CD8-positive, alpha-beta memory T cell (primary cell): ENCODE measurements at places on chromosomes 16 and 17.

- DNase-seq = no peak
These were observed 258.6 kb downstream of the SNX29 start for GRCh38 chr16:12235110-12235509.

- no peak for DNase-seq
These were observed 13.5 kb upstream of the ADGRG1 start for GRCh38 chr16:57614944-57615343.

DNA sequence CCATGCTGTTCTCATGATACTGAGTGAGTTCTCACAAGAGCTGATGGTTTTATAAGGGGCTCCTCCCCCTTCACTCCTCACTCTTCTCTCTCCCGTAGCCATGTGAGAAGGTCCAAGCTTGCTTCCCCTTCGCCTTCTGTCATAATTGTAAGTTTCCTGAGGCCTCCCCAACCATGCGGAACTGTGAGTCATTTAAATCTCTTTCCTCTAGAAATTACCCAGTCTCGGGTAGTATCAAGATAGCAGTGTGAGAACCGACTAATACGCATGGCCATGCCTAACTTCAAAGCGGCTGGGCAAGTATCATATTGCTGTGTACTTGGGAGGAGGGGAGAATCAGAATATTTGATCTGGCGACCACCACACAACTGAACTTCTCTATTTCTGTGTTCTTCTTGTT is 88.3 kb downstream of the PRKCB start:
- DNase-seq = no peak

DNA sequence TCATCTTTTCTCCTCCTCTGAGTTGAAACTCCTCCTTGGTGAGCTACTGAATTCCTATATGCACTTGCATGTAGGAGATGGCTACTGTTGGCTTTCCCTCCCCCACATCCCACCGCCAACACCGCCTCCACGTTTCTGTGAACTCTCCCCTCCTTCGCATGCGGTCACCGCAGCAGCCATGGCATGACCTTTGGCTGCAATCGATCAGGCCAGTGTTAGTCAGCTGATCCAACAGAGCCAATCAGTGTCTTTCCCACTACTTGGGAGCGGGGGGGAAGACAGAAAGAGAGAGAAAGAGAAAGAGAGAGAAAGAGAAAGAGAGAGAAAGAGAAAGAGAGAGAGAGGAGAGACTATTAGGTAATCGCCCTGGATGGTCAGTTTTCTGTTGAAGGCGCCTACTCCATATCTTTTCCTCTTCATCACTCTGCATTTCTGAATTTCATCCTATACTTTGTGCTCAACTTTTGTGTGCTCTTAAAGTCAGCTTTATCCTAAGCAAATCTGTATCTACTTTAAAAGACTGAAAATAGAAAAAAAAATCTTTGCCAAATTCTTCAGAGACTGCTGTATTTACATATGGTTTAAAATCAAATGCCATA is 22.7 kb downstream of the ASGR1 start:
- no peak for DNase-seq

DNA sequence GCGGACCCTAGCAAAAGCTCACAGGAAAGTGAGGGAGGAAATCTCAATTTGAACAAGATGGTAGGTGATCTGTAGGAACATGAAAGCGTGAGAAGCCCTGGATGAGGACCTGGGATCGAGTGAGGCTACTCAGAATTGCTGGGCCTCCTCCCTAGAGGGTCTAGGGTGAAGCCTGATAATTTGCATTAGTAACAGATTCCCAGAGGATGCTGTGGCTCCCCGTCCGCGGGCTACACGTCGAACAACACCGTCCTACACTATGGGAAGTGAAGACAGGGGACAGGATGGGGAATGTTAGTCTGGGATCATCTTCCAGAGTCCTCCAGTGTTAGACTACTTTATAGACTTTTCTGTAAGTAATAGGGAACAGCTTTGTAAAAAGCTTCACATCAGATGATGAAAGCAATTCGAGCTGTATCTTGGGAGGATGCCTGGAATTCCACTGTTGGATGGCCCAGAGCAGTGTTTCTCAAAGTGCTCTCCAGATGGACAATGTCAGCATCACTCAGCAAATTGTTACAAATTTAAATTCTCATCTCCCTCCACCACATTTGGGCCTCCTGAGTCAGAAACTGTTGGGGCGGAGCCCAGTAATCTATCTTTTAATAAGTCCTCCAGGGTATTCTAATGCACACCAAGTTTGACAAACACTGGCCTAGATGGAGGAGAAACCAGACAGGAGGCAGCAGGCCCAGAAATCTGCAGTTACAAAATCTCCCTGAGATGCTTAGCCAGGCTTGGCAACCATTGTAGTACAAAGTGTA is 6.5 kb downstream of the FNDC8 start:
- DNase-seq = no peak

DNA sequence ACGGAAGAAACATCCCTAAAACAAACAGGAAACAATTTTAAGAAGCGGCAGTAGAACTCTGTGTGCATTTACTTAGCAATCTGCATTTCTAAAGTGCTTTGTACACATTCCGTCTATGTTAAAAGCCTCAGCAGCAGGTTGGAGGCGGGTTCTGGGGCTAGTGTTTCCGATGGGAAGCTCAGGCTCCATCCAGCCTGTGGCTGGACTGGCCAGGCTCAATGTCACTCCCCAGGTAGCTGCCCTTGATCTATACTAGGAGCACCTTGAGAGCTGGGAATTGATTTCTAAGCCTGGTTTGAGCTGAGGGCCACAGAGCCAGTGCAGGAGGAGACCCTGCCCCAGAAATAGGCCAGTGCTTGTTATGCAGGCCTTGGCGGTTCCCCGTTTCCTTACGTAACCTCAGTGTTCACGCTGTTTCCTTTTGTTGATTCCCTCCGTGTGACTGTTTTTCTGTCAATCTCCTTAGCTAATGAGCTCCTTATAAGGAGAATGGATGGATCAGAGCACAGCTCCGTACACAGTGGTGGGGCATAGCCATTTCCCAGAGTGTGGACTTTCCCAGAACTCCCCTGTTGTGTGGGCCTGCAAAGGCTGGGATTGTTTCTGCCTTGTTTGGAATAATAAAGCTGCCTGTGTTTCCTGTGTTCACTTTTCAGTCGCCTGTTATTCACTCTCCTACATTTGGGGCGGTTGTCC is 21.4 kb downstream of the ADORA2B start:
- no peak for DNase-seq

- no peak for DNase-seq
These were observed 25.6 kb upstream of the BHLHA9 start for GRCh38 chr17:1244606-1245012.
